ENCODE measurements at places on chromosomes 4 and X.

DNA sequence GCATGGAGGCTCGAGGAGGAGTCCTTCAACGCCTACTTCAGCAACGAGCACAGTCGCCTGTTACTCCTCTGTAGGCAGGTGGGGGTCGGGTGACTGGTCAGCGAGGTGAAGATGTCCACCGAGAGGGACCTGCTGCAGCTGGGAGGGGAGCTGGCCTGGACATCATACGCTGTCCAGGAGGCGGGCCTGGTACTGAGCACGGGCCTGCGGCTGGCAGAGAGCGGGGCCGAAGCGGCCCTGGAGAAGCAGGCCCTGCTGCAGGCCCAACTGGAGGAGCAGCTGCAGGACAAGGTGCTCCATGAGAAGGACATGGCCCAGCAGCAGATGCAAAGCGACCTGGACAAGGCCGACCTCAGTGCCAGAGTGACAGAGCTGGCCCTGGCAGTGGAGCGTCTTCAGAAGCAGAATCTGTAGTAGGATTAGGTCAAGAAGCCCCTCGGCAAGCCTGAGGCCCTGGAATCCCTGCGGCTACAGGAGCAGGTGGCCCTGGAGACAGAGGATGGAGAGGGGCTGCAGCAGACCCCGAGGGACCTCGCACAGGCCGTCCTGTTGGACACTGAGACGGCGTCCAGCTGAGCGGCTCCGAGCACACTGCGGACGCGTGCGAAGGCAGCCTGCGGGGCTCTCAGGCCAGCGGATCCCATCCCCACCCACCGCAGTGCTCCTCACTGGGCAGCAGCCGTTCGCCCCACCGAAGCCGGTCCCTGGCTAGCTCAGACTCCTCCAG lies 11.9 kb downstream of the SMIM10L2A start:
- no peak for DNase-seq

- no peak for DNase-seq
Measured at GRCh38 chrX:139933904-139934303, 1.1 kb upstream of the ATP11C start.

- DNase-seq = no peak
Measured at GRCh38 chrX:8721536-8721935, 10.4 kb downstream of the ANOS1 start.

- no peak for DNase-seq
Measured at GRCh38 chrX:40174854-40175510, 77.2 kb upstream of the BCOR start.

GRCh38 chr4:145847764-145848163 lies 90.9 kb downstream of the ZNF827 start:
- DNase-seq = no peak

DNA sequence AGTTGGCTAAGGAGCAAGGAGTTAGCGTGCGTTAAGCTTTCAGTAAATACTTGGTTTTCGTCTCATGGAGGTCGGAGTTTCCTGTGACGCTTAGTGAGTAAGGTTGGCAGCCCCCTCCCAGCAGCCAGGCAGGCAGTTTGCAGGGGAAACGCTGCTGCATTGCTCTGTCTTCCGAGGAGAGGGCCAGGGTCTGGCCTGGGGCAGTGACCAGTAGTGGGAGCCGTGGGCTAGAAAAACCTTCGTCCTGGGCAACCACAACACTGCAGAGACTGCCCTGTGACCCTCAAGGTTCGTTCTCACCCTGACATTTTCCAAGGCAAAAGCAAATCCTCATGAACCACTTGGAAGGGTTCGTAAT lies 432 bp downstream of the TMEM175 start:
- no peak for DNase-seq

DNA sequence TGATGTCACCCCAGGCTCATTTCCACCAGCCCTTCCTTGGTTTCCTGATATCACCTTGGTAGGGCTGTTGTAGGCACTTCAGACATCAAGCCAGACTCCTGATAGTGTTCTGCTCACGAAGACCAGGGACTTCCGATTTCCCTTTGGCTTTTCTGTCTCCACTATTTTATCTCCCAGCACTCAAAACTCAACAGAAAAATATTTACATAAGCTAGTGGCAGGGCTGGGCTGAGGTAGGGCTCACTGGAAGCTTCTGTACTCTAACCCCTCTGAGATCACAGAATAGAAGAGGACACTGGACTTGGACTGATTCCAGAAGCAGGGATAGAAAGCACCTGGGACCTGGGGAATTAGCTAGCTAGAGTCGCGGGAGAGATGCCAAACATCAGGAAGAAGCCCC lies 34.4 kb upstream of the EFNB1 start:
- DNase-seq = no peak

GRCh38 chr4:53121264-53121865 lies 244.5 kb downstream of the SCFD2 start:
- DNase-seq = no peak

GRCh38 chrX:130575831-130576389 lies 174.1 kb downstream of the RBMX2 start:
- peak; percentile 31 for DNase-seq

DNA sequence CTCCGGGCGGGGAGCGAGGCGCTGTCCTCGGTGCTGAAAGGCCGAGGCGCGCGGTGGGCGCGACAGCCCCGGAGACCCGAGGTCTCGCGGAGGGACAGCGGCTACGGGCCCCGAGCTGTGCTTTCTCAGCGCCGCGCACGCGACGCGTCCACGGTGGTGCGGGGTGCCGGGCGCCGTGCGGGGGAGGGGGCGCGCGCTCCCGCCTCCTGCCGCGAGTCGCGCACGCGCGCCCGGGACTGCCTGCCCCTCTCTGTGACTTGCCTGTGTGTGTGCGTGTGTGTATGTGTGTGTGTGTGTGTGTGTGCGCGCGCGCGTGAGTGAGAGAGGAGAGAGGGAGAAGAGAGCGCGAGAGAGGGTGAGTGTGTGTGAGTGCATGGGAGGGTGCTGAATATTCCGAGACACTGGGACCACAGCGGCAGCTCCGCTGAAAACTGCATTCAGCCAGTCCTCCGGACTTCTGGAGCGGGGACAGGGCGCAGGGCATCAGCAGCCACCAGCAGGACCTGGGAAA lies at the start of gene GRIA2:
TSS of gene GRIA2 (plus strand) at position 358 of the 511 bp plus-strand sequence. CDS start 315 bp downstream, outside the sequence.
- DNase-seq = peak; percentile 90

GRCh38 chr4:38785041-38785790 lies 2.4 kb upstream of the TLR10 start:
- no peak for DNase-seq

GRCh38 chr4:90476019-90476418 lies 348.8 kb downstream of the CCSER1 start:
- no peak for DNase-seq

DNA sequence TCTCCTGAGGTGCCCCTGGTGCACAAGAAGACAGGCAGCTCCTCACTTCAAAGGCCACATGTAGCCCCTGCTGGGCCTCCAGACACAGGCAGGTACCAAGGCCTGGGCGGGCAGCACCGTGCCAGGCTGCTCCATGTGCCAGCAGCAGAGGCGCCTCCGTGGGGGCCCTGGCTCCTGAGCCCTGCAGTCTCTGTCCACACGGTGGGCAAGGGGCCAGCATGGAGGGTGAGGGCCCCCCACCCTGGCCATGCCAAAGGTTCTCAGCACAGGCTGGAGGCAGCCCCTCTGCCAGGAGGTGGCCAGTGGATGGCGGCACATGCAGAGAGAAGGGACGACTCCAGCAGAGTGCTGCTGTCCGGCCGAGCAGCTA lies 72.6 kb downstream of the FAM53A start:
- peak; percentile 9 for DNase-seq

- no peak for DNase-seq
Measured at GRCh38 chr4:70709611-70710205, 12.1 kb upstream of the RUFY3 start.

GRCh38 chr4:168796362-168797106 lies 213.5 kb downstream of the CBR4 start:
- DNase-seq = no peak

- DNase-seq = no peak
Measured at GRCh38 chrX:41981481-41982013, 58.2 kb upstream of the CASK start.

- DNase-seq = no peak
Measured at GRCh38 chr4:182776376-182777105, 140.6 kb downstream of the DCTD start.

DNA sequence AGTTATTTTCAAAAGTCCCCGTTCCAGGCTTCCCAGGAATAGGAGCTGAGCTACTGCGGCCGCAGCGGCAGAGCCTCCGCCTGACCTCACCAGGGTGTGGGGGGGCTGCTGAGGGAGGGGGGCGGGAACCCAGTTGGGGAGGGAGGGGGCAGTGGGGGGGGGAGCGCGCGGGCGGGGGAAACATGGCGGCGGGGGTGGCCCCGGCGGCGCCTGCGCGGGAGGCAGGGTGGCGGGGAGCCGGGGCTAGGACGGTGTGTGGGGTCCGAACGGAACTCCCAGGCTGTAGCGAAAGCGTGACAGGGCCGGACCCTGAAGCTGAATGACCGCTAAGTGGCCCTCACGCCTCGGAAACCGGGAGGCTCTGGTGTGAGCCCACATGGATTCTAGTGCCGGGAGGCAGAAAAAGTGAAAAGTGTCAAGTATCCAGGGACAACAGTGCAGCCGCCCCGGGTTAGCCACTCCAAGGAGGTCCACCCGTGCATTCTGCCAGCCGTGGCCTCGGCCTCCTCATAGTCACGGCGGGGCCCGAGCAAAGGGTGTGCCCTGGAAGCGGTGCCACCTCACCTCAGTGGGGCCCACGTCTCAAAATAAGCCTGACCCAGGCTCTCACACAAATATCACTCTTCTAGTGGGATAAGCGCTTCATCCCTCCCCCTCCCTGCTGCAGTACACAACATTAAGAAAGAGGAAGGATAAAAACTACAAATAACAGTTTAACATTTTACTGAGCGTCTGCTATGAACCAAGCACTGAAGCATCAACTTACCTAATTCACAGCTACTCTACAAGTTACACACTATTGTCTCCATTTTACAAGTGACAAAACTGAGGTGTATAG lies at the start of gene KLHL13:
TSS of gene KLHL13 (minus strand) at position 98 of the 838 bp plus-strand sequence. CDS start 88,337 bp downstream, outside the sequence.
- peak; percentile 61 for DNase-seq

DNA sequence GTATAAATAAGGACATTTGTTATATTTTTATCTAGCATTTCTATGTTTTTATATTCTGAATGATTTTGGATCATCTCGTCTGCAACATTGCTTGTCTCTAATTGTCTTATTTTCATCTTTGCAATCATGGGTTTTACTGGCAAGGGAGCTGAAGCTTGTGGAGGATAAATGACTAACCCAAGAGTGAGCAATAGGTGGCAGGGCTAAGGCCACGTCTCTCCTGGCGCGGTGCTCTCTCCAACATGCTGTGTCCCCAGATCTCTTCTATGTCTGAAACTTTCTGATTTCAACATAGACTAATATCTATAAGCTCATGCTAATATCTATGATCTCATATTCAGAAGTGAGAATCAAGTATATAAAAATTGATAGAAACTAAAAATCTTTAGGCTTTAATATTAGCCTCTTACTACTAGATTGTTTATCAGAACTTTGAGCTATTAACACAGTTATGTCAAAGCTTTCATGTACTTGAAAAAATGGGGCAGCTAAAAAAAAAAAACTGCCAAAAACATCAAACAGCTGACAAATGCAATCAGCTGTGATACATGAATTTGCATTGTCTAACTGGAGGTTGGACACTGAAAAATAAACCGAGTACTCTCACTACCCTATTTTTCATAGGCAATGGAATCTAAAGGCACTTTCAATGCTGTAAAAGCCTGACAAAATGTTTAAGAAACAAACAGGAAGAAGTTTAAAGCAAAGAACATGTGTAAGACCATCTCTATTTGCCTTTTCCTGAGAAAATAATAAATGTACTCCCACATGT lies 169.2 kb downstream of the TMA16 start:
- DNase-seq = no peak

GRCh38 chr4:118270492-118270891 lies 82.3 kb downstream of the PRSS12 start:
- DNase-seq = peak; percentile 27

GRCh38 chr4:84378983-84379382 lies 120.1 kb downstream of the NKX6-1 start:
- peak; percentile 51 for DNase-seq

GRCh38 chr4:139975830-139976272 lies 178.1 kb downstream of the MAML3 start:
- no peak for DNase-seq

DNA sequence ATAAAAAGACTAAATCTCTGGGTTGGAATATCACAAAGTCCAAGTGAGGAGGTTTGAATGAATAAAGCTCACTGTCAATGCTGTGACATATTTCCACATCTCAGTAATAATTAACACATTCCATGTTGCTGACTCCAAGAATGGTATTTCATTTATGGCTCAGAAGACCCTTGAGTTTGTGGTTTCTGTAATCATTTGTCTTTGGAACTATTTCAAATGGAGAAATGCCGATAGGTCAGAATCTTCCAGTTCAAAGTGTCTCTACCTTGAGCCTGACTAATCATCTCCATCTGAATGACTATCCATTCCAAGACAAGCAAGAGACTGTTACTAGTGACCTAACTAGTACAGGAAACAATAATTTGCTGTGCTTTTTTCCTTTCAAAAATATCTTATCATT lies 24.2 kb upstream of the SLC2A9 start:
- no peak for DNase-seq

GRCh38 chr4:43718369-43718768 lies 730.2 kb downstream of the KCTD8 start:
- DNase-seq = no peak

GRCh38 chr4:180538384-180539057 lies 1704.7 kb upstream of the TENM3 start:
- DNase-seq = no peak

DNA sequence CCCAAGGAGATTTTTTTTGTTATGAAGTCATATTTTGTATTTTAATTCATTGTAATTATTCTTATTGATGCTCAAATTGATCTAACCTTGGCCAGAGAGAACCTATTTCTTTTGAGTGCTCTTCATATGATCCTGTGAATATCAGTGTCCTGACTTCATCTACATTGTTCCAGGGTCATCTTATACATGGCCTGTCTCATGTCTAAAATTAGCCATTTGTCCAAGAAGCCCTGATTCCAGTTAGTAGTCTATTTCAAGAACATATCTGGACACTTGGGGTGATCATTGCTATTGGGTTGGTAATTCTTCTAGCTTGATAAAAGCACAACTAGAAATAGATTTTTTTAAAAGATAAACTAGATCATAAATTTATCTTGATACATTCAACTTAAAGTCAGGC lies 266.2 kb downstream of the SPRY1 start:
- no peak for DNase-seq

- DNase-seq = no peak
Measured at GRCh38 chr4:144556636-144557035, 89.3 kb upstream of the HHIP start.

- peak; percentile 7 for DNase-seq
Measured at GRCh38 chrX:23908219-23909004, 606 bp downstream of the CXorf58 start.

GRCh38 chr4:37788819-37789218 lies 37.7 kb upstream of the PGM2 start:
- DNase-seq = no peak

GRCh38 chr4:8702516-8703400 lies 110.2 kb downstream of the CPZ start:
- no peak for DNase-seq

DNA sequence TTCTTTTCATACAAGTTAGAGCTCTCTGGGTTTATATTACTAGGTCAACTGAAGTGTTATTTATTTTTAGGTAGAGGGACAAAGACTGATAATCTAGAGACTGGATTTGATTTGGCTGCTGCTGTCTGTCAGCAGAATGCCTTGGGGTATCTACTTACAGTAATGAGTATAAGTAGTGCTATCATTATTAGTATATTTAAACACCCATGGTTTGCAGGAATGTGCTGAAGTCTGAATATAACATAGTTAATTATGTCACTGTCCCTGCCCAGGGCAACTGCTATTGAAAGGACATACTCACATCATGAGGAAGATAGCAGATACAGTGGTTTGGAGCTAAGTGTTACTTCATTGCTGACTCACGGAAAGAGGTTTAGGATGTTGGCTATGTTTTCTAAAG lies 76.2 kb downstream of the PRRG1 start:
- DNase-seq = no peak

- DNase-seq = no peak
Measured at GRCh38 chrX:102833136-102833535, 103.9 kb upstream of the RAB40AL start.

- DNase-seq = no peak
Measured at GRCh38 chr4:70903291-70903603, 1.1 kb downstream of the MOB1B start.
